ENCODE measurements at places on chromosomes 3 and 15.

- DNase-seq, result no peak
Measured at GRCh38 chr3:143172795-143173145, 53.2 kb downstream of the CHST2 start.

DNA sequence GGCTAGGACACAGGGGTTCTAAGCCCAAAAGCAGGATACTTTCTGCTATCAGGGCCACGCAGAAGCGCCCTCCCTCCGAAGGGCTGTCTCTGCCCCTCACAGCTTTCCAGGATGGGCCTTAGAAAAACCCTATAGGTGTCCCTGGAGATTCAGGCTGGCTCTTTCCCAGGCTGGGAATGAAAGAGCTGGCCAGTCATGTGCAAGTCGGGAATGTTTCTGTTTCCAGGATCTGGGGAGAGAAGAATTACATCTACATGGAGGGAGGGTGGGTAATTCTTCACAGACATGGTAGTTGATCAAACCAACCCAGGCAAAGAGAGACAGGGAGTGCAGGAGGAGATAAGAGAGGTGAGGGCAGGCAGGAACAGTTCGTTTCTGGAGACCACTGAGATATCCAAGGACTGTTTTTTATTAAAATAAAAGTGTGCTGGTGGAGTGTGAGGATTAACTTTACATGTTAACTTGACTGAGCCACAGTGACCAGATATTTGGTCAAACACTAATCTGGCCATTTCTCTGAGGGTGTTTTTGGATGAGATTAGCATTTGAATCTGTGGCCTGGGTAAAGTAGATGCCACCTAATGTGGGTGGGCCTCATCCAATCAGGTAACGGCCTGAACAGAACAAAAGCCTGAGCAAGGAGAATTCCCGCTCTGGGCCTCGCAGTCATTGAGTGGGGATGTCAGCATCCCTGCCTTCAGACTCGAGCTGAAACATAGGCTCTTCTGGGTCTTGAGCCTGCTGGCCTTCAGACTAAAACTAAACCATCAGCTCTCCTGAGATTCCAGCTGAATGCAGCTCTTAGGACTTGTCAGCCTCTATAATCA lies 15.3 kb downstream of the NUP210 start:
- peak; percentile 87 for DNase-seq

DNA sequence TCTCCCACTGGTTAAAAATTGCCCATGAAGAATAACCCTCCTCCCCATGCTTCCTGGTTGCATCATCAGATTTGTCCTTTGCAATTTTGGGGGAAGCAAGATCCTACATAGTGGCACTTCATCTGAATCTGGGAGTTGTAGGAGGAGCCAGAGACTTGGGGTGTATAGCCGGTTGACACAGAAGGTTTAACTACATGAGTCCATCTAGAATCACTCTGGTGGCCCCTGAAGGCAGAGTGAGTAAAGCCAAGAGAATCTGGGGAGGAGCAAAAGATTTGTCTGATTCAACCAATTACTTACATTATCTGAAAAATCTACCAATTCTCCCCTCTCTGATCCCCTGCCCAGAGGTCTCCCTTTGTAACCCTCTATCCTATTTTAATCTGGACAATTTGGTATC lies 50.1 kb downstream of the SYN2 start:
- no peak for DNase-seq

GRCh38 chr3:28867836-28868235 lies 413.0 kb upstream of the RBMS3 start:
- DNase-seq, result no peak

DNA sequence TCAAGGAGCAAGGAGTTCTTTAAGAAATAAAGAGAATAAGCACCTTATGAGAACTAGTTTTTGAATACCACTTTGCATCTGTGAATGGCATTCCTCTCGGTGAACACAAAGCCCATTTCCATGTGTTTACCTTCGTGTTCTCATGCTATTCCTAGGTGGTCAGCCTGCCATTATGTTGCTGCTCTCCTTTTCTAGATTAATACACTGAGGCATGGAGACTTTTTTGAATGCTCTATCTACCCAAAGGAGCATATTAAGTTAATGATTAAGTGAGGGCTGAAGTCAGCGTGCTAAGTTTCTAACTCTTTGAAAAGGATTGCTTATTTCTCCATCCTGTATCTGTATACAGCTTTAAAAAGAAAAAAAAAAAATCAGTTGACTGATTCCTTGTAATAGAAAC lies 394.5 kb downstream of the MECOM start:
- no peak for DNase-seq

DNA sequence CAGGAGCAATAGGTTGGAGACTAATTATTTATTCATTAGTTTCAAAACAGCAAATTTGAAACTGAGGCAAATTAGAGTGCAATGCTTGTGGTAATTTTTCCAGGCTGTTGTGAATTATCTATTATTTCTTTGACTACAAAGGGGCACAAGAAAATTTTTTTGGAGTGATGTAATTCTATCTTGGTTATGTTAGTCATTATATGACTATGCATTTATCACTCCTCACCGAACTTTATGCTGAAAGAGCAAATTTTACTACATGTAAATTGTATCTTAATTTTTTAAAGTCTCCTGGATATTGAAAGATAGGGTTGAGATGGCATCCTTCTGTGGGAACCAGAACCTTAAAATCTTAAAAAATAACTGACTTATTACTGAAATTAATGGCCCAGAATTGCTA lies 320.0 kb upstream of the ROBO1 start:
- DNase-seq, result no peak

GRCh38 chr3:32856355-32856889 lies 38.6 kb downstream of the TRIM71 start:
- DNase-seq, result no peak

- DNase-seq, result no peak
Measured at GRCh38 chr15:91444656-91445055, 344.6 kb downstream of the SV2B start.

DNA sequence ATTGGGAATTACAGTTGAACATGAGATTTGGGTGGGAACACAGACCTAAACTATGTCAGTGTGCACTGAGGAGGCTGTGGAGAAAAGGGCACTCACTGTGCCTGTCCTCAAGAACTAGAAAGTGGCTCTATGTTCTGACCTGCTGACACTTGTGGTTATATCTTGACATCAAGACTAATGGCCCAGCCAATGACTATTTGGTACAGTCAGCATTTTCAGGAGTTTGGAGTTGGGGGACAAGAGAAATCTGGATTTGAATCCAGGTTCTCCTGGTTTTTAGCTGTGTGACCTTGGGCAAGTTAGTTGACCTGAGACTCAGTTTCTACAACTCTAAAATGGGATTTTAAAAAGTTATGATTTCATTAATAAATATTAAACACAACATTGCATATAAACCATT lies 647.0 kb upstream of the CFAP20DC start:
- DNase-seq, result no peak

GRCh38 chr15:40441565-40442531 lies 1.1 kb downstream of the BAHD1 start:
- DNase-seq, result peak; percentile 61

GRCh38 chr3:80754969-80755368 lies 987.2 kb upstream of the ROBO1 start:
- no peak for DNase-seq

- DNase-seq, result no peak
Measured at GRCh38 chr3:10929978-10930665, 62.4 kb upstream of the SLC6A1 start.
